Activated CD4-positive, alpha-beta T cell treated with anti-CD3 and anti-CD28 coated beads for 24 hours (primary cell): ENCODE measurements at places on chromosomes 3 and 15.

GRCh38 chr3:179067839-179068238, 3.8 kb downstream of the ZMAT3 start:
- no peak for DNase-seq

DNA sequence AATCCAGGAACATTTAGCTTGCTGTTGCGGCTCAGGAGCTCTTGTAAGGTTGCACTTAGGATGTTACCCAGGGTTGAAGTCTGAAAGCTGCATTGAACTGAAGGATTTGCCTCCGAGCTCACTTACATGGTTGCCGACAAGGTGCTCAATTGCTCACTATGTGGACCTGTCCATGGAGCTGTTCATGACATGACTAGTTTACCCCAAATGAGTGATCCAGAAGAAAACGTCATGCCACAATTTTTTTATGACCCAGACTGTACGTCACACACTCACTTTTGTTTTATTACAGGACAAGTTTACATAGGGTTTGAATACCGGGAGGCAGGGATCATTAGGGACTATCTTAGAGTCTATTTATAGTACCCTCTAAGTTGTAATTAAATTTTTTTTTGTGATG, 21.0 kb upstream of the CLDN11 start:
- no peak for DNase-seq

DNA sequence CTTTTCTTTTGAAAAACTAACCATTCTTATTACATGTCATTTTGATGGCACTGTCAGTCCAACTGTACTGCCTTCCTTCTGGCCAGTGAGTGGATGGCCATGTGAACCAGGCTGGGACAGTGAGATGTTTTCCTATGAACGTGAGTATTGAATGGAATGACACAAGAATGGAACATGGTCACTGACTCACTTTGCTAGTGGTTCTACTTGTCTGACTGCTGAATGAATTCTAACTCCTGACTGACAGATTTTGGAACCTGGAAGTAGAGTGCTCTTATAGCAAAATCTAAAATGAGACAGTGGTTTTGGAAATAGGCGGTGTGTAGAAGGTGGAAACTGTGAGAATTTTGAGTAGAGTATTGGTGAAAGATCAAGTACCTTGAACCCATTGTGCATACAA, 606.9 kb upstream of the KCNMB2 start:
- no peak for DNase-seq

DNA sequence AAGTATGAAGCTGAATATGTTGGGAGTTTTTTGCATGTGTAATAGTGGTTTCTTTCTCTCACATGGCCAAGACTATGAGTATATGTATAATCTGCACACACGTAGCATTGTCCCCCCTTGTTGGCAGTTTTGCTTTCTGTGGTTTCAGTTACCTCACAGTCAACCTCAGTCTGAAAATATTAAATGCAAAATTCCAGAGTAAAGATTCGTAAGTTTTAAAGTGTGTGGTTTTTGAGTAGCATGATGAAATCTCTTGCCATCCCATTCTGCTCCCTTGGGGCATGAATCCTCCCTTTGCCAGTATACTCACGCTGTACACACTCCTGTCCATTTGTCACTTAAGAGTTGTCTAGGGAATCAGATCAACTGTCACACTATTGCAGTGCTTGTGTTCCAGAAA, 742.0 kb upstream of the CCDC54 start:
- DNase-seq, result no peak

- DNase-seq, result no peak
Observed at GRCh38 chr15:98002866-98003265, 42.4 kb downstream of the ARRDC4 start.

- no peak for DNase-seq
Observed at GRCh38 chr3:112605285-112605684, 35.7 kb downstream of the CCDC80 start.

GRCh38 chr15:48925714-48926223, 38.0 kb downstream of the SHC4 start:
- DNase-seq, result no peak

DNA sequence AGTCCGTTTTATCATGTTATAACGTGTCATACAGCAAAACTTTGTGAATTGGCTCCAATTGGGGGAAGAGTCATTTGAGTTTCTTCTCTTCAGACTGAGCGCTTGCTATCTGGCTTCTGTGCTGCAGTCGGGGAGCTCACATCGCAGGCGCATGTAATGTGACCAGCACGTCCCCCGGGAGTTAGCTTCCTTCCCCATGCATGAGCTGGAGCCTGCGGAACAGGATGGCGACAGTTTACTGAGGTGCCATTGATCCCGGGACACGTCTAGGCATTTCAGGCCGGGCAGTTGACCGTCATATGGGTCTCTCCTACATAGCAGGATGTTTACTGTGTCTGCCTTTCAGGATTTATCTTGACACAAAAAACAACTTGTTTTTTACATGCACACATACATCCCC, 44.8 kb downstream of the CMTM8 start:
- DNase-seq, result no peak

DNA sequence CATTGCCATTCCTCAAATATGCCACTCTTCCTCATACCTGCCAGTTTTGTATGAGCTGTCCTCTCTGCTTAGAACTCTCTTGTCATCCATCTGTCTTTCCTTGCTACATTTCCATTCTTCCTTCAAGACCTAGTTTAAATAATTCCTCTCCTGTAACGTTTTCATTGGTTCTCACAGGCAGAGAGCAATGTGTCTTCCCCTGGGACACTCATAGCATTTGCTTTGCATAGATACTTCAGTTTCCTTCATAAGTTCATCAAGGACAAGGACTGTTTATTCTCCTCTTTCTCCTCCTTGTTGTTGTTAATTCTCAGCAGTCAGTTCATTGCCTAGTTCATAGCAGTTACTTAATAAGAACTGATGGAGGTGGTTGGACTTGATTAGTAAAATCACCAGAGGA, 10.5 kb downstream of the NR2C2 start:
- DNase-seq, result no peak

- no peak for DNase-seq
Observed at GRCh38 chr3:124582196-124582595, 148.1 kb upstream of the UMPS start.

GRCh38 chr3:95356764-95357501, 1294.1 kb downstream of the NSUN3 start:
- no peak for DNase-seq

DNA sequence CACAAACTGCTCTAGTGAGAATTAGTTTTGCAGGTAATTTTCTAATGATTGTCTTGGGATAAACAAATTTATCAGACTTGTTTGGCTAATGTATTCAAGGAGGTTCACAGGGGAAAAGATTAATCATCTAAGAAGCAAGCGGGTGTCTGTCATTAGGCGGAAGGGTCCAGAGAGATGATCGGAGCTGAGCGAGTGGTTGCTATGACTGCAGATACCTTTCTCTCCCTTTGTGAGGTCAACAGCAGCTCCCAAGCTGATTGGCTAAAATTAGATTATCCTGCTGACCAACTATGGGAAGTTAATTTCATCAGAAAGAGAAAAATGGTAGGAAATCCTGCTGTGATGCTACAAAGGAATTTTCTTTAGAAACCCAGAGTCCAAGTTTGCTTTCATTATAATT, 276.0 kb downstream of the SOX2 start:
- DNase-seq, result no peak

- no peak for DNase-seq
Observed at GRCh38 chr3:122410639-122411038, 5.2 kb downstream of the WDR5B start.

- DNase-seq, result no peak
Observed at GRCh38 chr3:37526511-37526910, 335.2 kb upstream of the CTDSPL start.

DNA sequence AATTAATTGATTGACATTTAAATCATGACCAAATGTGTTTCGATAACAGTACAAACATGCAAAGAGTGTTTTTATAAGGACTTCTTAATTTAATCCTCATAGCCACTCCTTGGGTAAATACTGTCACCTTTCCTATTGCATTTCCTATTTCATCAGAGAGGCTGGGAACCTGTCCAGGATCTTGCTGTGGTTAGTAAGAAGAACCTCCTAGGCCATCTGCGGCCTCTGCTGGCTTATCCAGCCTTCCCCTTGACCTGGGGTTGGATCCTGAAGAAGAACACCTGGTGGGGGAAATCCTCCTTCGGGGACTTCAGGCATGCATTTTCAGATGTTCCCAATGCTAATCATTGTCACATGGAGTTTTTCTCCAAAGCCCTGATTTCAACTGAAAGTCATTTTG, 25.5 kb downstream of the GLDN start:
- DNase-seq, result no peak

- no peak for DNase-seq
Observed at GRCh38 chr15:77603611-77604336, 28.9 kb downstream of the LINGO1 start.

- no peak for DNase-seq
Observed at GRCh38 chr3:9117220-9117619, 132.2 kb downstream of the SRGAP3 start.

DNA sequence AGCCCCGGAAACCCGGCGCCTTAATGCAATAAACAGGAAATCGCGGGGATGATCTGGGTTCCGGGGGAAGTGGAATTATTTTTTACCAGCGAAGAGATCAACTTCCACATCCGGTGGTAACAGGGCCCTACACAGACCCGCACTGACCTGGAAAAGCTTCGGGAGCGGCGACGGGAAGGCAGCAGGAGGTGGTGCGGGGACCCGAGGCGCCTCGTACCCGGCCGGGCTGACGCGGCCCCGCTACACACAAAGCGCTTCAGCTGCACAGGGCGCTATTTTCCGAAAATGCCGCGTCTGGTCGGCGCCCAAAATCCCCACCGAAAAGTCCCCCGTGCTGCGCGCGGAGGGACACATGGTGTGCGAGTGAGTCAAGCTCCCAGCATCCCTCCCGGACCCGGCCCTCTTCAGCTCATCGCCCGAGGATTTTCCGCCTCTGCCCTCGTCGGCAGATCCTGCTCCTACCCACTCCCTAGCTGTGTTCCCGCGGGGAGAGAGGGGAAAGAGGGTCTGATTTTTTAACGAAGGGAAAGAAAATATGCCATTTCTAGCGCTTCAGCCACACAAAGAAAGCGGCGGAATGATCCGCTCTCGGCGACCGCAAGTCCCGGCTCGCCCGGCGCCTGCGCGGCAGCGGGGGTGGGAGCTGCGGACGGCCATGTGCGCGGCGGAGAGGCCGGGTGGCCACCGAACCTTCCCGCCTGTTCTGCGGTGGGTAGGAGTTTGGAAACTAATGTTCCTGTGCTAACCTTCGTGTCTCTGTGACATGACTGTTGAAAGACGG, at the start of gene GABPB1:
GABPB1 (minus strand) TSS at position 361 of the 781 bp plus-strand sequence. CDS start 45,400 bp downstream, outside the sequence.
- DNase-seq, result peak; percentile 79

DNA sequence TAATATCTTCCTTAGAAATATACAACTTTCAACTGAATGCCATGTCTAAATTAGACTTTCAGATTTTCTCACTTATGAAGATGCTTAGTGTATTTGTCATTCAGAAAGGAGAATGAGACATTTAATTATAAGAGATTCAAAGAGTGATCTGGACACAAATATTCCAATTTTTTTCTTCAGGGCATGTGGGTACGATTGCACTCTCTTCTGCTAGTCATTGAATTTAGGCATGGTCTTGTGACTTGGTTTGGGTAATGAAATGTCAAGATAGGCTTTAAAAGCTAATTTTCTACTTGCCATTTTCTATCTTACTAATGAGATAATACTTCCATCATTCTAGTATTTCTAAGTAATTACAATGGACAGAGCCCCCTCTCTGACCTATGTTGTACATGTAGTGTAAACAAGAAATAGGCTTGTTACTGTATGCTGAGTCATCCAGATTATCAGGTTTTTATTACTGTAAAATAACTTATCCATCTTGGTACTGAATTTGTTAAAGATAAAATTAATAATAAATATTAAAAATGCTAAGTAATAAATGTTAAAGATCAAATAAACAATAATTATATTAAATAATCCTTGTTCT, 770.8 kb upstream of the BCHE start:
- no peak for DNase-seq

DNA sequence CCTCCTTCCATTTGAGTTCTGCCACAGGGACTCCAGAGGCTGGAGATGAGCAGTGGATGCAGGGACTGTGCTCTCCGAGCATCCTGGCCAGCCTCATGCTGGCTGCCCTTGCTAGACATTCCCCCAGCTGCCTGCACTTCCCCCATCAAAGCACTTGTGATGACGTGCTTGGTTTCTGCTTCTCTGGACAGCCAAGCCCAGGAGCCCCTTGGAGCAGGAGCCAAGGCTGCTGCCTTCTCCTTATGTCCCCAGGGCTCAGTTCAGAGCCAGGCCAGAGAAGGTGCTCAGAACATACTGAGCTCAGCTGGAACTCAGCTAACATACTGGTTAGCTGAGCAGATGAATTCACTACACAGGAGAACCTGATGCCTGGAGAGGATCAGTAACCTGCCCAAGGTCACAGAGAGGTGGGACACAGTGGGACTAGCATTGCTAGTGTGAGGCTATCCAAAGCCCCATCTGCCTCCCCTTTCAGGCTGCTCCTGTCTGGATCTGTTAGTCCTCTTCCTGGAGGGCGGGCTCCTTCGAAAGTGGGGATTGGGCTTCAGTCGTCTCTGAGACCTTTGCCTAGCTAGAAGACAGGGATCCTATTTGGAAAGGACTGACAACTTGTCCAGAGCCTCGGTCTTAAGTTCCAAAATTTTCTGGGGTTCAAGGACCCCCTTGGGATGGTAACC, 4.3 kb downstream of the PCBP4 start:
- no peak for DNase-seq

- DNase-seq, result peak; percentile 26
Observed at GRCh38 chr15:58453931-58454793, 22.4 kb downstream of the LIPC start.

DNA sequence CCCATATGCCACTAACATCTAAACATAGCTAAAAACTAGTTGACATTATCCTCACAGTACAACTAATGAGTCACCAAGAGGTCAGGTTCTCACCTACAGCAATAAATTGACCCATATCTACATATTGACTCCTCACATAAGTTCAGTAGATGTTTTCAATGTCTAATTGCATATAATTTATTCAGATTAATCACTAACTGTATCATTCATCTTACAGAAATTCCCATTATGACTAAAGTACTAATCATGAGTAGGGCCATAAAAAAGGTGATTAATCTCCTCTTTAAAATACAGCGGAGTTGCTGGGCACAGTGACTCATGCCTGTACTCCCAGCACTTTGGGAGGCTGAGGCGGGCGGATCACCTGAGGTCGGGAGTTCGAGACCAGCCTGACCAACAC, 82.4 kb upstream of the ST3GAL6 start:
- no peak for DNase-seq

DNA sequence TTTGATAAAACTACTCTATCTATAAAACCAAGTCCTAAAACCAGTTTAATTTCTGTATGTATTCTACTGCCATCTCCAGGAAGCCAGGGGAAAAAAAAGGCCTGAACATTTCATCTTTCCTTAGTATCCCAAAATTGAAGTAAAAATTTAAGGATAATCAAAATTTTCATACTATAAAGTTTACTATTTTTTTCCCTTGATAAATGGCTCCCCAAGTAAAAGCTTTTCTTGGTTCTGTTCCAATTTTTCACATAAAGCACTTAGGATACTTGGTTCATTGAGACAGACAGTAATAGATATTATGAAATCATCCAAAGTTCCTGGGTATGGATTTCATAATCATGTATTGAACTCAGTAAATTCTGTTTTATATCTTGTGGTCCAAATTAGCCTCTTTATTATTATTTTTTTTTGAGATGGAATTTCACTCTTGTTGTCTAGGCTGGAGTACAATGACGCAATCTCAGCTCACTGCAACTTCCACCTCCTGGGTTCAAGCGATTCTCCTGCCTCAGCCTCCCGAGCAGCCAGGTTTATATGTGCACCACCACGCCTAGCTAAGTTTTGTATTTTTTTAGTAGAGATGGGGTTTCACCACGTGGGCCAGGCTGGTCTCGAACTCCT, 34.5 kb downstream of the ICE2 start:
- DNase-seq, result no peak
